ENCODE measurements at places on chromosomes 4 and X.

DNA sequence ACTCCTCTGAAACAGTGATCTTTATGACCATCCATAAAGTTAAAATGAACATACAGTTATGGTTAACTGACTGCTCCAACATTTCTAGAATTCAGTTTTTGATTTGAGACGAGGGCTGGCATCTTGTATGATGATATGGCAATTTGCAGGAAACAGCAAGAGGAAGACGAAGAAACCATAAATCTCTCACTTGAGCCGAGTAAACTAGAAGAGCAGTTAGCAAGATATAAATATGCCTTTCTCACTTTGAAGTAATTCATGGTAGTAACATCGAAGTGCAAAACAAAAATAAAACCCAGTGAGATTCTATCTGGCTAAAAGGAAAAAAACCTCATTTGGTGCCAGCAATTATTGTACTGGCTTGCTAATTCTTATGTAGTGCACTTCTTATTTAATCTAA, 139.0 kb upstream of the SPRY1 start:
- DNase-seq = no peak

- DNase-seq = no peak
Measured at GRCh38 chr4:71052034-71052433, 58.6 kb downstream of the DCK start.

DNA sequence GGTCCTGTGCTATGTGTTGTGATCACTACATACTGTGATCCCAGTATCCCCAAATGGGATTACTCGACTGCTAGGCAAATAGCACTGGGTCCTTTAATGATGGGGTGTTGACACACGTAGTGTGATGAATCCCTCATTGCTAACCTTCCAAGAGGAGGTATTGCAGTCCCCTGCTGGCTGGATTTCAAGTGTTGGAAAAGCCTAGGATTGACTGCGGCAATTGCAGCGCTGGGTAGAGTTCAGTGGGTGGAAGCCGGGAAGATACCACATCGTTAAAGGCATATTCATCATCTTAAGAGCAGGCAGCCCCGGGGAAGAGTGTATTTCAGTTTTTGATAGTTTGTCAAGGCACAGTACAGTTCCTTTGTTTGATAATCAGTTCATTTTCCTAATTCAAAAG, 159.9 kb downstream of the TRIML1 start:
- no peak for DNase-seq

DNA sequence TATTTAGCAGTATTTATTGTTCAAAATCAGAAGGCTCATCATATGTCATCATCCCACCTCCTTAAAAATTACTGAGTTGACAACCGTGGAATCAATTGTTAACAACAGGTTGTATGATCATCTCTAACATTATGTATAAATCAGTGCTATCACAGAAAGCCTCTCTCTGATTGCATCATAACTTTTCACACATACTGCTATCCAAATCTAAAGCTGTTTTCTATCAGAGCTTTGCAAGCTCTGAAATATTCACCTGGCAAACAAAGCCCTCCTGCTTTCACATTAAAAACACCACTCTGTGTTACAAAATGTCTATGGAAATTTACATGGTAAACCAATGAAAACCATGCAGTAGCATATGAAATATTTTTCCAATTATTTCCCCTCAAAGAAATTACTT, 310.0 kb downstream of the PDGFC start:
- DNase-seq = no peak

DNA sequence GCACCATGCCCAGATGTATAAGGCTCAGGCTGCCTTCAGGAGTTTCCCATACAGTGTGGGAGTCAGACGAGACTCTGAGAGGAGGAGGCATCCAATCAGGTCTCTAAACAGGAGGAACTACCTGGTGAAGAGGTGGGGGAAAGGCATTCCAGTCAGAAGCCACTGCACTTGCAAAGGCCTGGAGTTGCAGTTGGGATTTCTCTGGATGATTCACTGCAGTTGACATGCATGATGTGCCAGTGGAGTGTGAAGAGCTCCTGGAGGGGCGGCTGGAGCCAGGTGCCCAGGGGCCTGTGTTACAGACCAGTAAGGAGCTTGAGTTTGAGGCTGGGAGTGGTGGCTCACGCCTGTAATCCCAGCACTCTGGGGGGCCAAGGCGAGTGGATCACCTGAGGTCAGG, 339.1 kb downstream of the ARHGAP10 start:
- no peak for DNase-seq

GRCh38 chrX:123740006-123740405, 7.2 kb upstream of the THOC2 start:
- DNase-seq = no peak

GRCh38 chr4:158282252-158282651, 72.0 kb downstream of the TMEM144 start:
- no peak for DNase-seq

GRCh38 chr4:24937176-24937916, 24.5 kb upstream of the CCDC149 start:
- DNase-seq = no peak

DNA sequence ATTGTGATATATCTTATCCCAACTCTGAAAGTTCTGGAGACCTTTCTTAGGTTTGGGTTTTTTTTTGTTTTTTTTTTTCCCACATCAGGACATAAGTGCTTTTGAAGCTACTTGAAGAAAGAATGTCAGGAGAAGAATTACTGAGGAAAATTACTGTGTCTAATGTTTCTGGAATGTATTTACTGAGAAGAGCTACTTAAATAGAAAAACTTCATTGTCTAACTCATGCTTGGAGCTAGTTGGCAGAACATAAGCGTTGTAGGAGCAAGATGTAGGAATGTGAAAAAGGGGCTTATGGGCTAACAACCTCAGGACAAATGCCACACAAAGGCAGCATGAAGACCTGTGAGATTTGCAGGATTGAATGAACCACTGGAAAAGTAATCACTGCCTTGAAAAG, 166.6 kb upstream of the GLRA2 start:
- no peak for DNase-seq

Data from amniotic stem cell (primary cell).